ENCODE measurements at places on chromosomes 12 and 14.

DNA sequence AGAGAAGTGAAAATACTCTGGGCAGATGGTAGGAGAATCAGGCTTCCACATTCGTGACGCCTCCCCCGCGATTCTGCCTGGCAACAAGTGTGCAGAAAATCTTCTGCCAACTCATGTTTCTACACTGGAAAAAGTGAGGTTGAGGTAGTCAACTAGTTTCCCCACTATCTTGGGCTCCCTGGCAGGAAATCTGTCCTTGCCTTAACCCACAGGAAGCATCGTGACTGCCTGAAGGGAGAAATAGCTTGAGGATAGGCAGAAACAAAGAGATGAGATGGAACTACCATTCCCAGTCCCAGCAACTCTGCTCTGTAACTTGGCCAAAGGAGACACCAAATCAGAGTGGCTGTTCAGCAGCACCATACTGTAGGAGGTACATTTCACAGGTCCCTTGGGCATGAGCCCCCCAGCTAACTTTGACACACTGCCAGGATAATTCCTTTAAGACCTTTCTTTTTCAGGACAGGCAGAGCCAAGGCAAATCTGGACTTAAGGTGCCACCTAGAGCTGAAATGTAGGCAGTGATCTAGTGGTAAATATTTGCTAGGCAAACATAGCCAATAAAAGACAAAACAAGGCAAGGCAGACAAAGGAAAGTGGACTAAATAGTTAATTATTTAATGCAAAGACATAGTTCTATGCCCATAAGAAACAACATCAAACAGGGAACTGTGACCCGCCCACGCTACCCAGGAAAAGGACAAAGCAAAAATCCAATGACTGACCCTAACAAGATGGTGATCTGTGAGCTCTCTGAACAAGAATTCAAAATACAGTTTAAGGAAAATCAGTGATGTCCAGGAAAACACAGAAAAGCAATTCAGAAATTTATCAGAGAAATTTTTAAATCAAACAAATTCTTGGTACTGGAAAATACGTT lies 205.1 kb downstream of the PTPRO start:
- DNase-seq = no peak

- no peak for DNase-seq
Measured at GRCh38 chr12:56476972-56477432, 8.6 kb downstream of the SPRYD4 start.

DNA sequence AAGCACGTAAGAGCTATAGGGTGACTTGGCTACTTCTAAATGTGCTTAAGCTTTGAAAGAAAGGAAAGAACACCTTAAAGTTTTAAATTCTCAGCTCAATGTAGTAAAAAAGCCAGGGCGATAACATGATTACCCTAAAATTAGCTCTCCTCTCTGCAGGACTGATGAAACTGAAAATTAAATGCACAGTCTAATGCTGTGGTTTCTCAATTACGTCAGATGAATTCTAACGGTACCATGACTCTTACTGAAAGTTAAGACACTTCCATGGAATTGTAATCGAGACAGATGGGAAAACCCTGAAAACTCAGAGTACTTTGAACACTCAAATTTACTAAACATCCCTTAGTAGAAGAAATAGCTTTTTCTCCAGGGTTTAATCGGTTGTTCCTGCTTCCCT lies 25.9 kb upstream of the PRKD1 start:
- DNase-seq = no peak

DNA sequence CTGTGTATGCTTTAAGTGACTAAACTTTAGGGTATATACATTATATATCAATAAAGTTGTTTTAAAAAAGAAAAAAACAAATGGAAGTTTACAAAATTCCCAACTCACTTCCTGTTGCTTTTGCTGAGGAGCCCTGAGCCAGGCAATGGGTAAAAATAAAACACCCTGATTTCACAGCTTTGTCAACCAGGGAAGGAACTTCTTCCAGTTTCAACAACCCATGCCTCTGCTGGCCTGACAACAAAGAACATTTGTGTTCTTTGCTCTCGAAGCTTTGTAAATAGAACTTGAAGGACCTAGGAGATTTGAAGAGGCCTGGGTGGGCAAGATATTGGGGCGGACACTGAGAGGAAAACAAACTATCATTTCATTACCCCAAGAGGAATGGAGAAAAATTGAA lies 141.2 kb upstream of the NOS1 start:
- DNase-seq = no peak

- DNase-seq = peak; percentile 72
Measured at GRCh38 chr14:77053046-77053841, 24.7 kb upstream of the IRF2BPL start.

DNA sequence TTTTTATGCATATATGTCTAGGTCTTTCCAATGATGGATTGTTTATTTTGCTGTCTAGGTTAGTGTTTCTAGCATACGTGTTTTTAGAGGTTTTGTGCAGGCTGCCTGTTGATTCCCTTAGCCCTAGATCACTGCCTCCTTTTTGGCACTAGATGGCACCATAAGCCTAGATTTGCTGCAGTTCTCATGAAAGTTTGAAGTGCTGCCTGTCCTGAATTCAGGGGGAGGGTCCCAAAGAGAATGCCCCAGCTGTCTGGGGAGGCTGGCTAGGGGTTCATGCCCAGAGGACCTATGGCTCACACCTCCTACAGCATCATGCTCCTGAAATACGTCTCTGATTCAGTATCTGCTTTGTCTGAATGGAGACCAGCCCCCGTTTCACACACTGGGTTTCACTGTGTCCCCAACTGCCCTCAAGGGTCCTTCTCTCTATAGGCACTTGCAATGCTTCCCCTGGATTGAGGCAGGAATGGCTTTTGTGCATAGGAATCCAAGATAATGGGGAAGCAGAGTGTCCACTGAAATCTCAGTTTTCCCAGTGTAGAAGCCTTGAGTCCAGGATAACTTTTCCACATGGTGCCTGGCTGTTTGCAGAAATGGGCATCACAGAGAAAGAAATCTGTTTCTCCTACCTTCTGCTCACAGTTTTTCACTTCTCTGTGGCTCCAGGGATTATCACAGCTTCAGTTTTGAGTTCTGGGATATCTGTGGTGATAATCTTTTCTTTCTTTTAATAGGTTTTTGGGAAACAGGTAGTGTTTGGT lies 14.2 kb upstream of the TXNRD1 start:
- DNase-seq = no peak

- DNase-seq = no peak
Measured at GRCh38 chr14:73607241-73607640, 5.1 kb upstream of the ACOT6 start.

DNA sequence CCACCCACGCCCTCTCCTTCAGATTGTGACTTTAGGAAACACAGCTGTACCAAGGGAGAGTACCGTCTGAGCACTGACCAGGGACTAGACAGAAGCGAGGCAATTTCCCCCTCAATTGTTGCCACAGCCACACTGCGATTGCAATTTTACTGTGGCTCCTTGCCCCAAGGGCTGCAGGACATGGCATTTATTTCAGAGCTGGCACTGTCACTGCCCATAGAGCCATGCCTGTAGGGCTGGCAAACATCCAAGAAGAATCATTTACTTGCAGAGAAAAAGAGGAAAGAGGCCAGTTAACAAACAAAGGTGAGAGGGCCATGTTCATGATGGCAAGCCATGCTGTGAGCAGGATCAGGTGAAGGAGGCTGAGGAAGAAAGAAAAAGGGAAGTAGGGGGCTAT lies 129.6 kb downstream of the EMP1 start:
- no peak for DNase-seq

DNA sequence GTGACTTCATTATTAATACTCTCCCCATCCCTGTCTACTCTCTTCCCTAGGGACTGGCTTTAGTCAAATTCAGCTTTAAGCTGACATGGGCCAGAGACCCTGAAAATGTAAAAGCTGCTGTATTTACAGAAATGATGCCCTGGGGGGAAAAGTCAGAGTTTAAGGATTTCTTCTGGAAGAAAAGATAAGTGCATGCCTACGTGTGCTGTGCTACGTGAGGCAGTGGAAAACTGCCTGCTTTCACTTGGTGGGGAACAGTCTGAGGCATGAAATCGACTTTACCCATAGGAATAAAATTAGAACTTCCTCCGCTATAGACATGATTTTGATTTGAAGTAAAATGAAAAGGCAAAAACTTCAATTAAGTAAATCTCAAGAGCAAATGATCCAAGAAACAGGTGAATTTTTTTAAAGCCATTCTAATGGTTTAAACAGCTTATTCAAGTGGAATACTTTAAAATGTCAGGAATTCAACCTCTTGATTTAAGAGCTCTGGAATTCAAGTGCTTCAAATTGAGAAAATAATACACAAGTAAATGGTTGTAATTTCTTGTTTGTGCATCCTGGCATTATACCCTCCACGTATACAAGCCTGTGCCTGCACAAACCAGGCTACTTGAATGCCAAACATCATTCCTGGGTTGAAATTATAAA lies 168.5 kb downstream of the FOXN3 start:
- DNase-seq = no peak

DNA sequence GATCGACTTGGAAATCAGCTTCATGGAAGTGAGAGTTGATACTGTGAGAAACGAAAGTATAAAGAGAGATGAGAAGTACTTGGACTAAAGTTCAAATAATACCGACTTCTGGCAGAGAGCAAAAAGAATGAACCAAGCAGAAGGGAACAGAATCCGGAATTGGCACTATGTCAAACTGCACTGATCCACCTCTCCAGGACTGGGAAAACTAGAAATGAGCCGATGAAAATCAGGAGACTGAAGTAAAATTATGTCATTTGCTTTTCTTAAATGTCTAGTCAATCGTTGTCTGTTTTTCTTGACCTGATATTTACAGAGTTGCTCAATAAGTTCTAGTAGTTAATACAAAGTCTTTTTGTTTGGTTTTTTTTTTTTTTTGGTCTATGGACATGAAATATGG lies 163.0 kb upstream of the FOXG1 start:
- DNase-seq = no peak

- DNase-seq = no peak
Measured at GRCh38 chr14:49944501-49944900, 51.6 kb downstream of the ARF6 start.

DNA sequence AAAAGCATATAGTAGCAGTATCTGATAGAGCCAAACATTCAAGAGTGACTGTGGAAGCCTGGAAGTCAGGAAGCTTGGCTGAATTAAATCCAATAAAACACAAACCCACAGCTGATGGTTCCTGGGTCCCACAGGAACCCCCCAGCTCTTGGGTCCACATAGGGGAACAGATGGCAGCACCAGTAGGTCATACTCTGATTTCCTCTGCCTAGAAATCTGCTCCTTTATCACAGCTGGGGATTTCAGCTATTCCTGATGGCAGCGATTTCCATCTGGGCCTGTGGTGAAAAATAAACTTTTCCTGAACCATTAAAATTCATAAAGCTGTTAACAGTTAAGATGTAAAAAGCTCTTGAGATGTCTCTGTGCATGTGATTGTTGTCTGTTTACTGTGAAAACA lies 202.0 kb upstream of the FRMD6 start:
- no peak for DNase-seq

DNA sequence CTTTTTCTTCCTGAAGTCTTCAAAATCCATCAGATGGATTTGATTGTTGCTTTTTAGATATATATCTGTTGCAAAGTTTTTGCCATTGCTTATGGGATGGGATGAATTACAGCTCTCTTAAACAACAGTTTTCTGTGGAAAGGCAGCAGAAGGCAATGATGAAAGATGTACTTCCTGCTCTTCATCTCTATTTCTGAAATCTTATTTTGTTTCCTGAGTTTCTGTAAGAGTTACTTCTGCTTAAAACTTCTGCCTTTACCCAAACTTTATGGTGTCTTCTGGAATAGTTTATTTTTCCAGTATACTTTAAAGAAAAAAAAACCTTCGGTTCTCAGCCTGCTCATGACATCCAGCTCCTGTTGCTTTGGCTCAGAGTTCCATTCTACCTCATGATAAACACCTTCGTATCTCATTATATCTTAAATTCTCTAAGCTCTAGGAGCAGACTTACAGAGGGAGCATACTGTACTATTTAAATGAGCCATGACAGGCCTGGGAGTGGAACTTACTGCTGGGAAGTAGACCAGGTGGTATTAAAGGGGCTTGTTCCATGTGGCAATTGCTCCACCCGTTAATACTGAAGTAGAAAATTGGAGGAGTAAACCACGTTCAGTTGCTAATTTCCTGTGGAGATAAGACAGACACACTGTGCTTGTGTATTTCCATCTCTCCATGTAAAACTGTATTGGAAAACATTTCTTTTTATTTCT lies 288.4 kb downstream of the FBXL14 start:
- no peak for DNase-seq

GRCh38 chr14:85247071-85247470 lies 282.9 kb upstream of the FLRT2 start:
- DNase-seq = no peak

DNA sequence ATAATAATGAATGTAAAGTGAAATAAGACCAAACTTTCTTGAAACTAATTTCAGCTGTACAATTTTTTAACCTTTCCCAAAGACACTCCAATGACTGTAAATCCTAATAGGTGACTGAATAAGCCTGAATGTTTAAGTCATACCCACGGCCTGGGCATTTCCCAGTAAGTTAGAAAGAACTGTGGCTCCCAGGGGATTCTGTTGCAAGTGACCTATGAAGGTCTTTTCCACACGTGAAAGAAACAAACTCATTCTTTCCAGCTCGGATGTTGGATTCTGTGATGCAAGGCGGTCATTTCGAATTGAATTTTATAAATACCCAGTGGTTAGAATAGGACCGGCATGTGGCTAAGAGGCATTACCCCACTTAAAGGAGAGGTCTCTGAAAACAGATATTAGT lies 1134.4 kb downstream of the GALC start:
- DNase-seq = no peak

DNA sequence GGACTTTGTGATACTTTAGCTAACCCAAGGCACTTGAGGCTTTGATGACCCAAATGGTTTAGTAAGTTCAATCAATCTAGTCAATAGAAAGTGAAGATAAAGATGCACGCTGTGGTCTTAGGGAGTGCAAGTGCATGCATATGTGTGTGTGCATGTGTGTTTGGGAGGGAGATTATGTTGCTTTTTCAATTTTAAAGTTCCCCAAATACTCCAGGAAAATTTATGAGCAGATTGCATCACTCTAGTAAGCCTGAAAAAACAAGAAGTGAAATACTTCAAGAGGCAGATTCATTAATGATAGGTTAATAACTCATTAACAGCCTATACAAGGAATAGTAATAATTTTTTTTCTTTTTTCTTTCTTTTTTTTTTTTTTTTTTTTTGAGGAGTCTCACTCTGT lies 12.4 kb upstream of the SIX1 start:
- DNase-seq = no peak

GRCh38 chr12:588646-589045 lies 74.6 kb downstream of the NINJ2 start:
- DNase-seq = no peak

DNA sequence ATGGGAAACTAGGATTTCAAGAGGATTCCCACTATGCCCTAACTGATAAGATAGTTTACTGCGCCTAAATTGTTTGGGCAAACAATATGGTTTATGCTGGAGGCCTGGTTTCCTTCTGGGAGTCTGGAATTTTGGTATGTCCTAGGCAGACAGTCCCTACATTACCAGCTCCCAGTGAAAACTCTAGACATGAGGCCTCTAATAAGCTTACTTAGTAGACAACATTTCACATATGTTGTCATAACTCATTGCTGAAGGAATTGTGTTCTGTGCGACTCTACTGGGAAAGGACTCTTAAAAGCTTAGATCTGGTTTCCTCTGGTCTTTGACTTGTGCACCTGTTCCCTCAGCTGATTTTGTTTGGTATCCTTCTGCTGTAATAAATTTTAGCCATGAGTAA lies 18.0 kb upstream of the PRPF39 start:
- DNase-seq = no peak

Data from stimulated activated CD8-positive, alpha-beta memory T cell treated with anti-CD3 and anti-CD28 coated beads, Interleukin-7, amount 100 ng/mL, for 4 hours (primary cell).